Activated naive CD4-positive, alpha-beta T cell (primary cell): ENCODE measurements at places on chromosomes 1 and 21.

DNA sequence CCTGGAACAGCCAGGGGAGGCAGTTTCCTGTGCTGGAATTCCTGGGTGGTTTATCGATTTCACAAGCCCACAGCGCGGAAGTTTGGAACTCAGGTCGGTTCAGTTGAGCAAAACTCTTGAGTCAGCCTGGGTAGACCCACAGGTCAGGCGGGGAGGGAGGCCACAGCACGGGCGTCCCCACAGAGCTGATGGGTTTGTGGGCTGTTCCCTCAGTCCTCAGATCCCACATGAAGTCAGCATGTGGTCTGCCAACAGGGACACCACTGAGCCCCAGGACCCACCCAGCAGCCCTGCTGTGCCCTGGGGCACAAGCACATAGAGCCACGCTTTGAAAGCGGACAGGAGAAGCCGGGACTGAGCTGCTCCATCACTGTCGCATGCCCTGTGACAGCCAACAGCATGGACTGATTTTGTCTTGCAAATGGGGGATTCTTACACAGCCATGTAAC lies 17.4 kb downstream of the BMP8A start:
- no peak for DNase-seq

DNA sequence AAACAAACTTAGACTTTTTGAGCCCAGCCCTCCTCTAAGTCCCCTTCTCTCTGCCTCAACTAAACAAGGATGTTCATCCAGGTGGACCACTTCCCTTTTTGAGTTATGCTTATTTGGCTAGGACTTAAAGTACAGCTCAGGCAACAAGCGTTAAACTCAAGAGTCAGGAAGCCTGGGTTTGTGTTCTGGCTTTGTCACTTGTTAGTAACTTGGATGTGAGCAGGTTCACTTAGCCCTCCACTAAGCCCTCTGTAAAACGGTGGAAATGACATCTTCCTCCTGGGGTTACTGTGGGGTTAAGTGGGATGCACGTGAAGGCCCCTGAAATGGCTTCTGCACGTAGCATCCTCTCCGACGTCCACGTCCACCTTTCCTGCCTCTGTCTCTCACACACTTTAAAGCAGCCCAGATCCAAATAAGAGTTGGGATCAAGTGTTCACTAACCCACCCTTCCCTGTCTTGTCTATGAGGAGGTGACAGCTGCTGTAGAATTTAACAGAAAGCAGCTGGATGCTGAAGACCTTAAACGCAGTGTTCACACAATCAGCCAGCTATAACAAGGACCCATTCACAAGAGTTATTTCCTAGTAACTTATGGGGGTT lies 152.7 kb downstream of the TGFBR3 start:
- DNase-seq: no peak

DNA sequence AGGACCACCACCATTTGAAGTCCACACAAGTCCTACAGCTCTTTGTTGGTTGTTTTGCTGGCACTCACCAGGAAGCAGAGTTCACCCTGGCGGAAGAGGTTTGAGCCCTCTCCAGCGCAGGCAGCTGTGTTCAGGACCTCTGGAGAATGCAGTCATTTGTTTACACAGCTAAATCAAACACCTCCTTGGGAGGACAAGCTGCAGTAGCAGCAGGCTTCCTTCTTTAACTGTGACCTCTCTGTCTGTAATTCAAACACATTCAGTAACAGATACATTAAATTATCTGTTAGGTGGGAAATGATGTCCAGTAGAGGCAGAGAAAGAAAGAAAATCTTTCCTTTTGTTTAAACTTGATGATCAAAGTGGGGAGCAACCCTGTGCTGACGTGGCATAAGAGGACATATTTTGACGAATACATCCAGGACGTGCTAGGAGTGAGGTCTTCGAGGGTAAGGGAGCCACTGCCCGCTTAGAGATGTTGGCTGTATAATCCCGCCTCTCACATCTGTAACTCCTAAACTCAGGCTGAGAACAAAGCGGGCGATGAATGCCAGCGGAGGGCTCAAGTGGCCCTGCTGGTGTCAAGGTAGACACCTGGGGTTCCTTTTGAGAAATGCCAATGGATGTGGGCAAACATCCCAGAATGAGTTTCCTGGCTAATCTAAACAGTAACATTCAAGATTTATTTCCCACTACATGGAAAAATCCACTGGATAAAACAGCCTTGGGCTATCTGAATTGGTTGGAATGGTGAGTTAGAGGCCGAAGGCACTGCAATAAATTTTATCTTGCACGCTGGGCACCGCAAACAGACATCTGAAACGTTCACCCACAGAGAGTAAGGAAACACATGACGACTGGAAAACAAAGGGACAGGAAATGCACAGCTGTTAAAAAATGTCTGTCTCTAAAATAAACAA lies 51.7 kb downstream of the ABCA4 start:
- DNase-seq: no peak

GRCh38 chr21:35470522-35470921 lies 421.4 kb upstream of the RUNX1 start:
- DNase-seq: no peak

DNA sequence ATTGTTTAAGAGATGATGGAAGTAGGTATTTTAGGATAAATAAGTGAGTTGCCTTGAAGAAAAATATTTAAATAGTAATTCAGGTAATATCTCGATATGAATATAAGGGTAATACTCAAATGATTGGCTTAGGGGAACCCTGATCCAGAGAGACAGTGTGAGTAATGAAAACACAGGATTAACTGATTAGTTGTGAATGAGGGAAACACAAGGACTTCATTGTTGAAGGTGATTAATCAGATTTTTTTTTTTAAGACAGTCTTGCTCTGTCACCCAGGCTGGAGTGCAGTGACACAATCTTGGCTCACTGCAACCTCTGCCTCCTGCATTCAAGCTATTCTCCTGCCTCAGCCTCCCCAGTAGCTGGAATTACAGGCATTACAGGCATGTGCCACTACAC lies 12.7 kb downstream of the SLC25A33 start:
- no peak for DNase-seq

DNA sequence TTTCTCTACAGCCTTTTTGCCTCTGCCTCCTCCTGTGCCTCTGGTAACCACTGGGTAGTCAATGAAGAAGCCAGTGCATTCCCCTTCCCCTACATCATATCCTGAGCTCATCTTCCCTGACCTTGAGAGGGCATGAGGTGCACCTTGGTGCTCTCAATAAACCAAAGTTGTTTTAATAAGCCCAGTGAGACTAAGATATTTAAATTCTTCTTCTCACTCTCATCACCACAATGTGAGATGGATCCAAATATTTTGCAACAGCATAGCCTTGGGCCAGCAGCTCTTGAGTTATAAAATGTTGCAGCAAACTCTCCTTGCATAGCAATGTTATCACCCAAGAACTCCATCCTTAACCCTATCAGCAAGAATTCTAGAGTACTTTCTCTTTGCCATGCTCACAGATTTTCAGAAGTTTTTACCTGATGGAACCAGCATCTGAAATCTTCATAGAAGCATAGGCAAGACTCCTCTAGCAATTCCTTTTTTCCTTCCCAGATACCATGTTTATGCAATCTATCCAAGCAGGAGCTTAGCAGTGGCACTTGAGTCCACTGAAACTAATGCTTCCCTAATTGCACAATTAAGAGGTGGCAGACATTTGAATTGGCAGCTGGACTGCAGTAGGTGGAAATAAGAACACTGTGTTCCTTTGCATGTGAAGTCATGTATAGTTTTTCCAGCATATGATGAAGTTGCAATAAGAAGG lies 36.8 kb downstream of the CDC7 start:
- no peak for DNase-seq

- DNase-seq: no peak
These were observed 19.1 kb upstream of the TMCO1 start for GRCh38 chr1:165787741-165788140.
